ENCODE measurements at places on chromosomes 7 and 10. TPM values are rescaled to one million over a fixed set of nuclear protein-coding genes. Genes with fewer than 3 reads are reported as not detected.

TRIM50 gene
- total RNA-seq = not detected

NAT16 gene
- total RNA-seq = 0.84 TPM

IGFBP1 gene
- total RNA-seq = not detected

VWDE gene
- total RNA-seq = 18.9 TPM

GIMAP4 gene
- not detected for total RNA-seq

PPP1R3A gene
- total RNA-seq = not detected

IGF2BP3 gene
- total RNA-seq = 190 TPM

SYT15B gene
- not detected for total RNA-seq

SPDYE6 gene
- not detected for total RNA-seq

PLEKHS1 gene
- total RNA-seq = not detected

ADIRF gene
- not detected for total RNA-seq

CDK13 gene
- total RNA-seq = 49.5 TPM

KCNH2 gene
- 7.7 TPM for total RNA-seq

GPR85 gene
- 0.54 TPM for total RNA-seq

CHN2 gene
- total RNA-seq = 4.8 TPM

ACTL6B gene
- total RNA-seq = 2.1 TPM

SLC26A5 gene
- total RNA-seq = 0.40 TPM

NUTM2E gene
- 0.28 TPM for total RNA-seq

AKR1D1 gene
- total RNA-seq = not detected

PTN gene
- 28.6 TPM for total RNA-seq

C10orf105 gene
- total RNA-seq = 0.48 TPM

SFTPA1 gene
- total RNA-seq = not detected

OR2A1 gene
- not detected for total RNA-seq

MRC1 gene
- total RNA-seq = 0.11 TPM

SEC23IP gene
- total RNA-seq = 98.2 TPM

EVX1 gene
- total RNA-seq = not detected

AKR1C8 gene
- total RNA-seq = not detected

FANK1 gene
- total RNA-seq = not detected

SLC18A3 gene
- not detected for total RNA-seq

MKX gene
- total RNA-seq = 0.92 TPM

LEP gene
- total RNA-seq = not detected

CDH23 gene
- total RNA-seq = 1.9 TPM

TAS2R41 gene
- total RNA-seq = not detected

TSPAN13 gene
- 29.9 TPM for total RNA-seq

SLIT1 gene
- 1.2 TPM for total RNA-seq

DRGX gene
- not detected for total RNA-seq

AQP1 gene
- total RNA-seq = 0.17 TPM

VGF gene
- 7.4 TPM for total RNA-seq

SEMA3C gene
- total RNA-seq = 0.98 TPM

PLEKHA8 gene
- 42.0 TPM for total RNA-seq

PIK3CG gene
- total RNA-seq = not detected

CRYGN gene
- 1.0 TPM for total RNA-seq

BLOC1S2 gene
- 50.6 TPM for total RNA-seq

AGR2 gene
- not detected for total RNA-seq

ARHGEF5 gene
- total RNA-seq = 32.7 TPM

KIF5B gene
- 68.4 TPM for total RNA-seq

OR13A1 gene
- total RNA-seq = not detected

IL6 gene
- total RNA-seq = 0.41 TPM

GPR15LG gene
- total RNA-seq = not detected

KDM7A gene
- total RNA-seq = 11.6 TPM
